ENCODE measurements at places on chromosomes 2 and 18. TPM values are rescaled to one million over a fixed set of nuclear protein-coding genes. Genes with fewer than 3 reads are reported as not detected.

Gene NT5DC4
- total RNA-seq: not detected

Gene RBM43
- 2.6 TPM for total RNA-seq

GRCh38 chr2:7429733-7430132, 512.5 kb downstream of the RNF144A start:
- no peak for DNase-seq

GRCh38 chr18:50266248-50266704, at the start of gene CFAP53:
Gene CFAP53 (minus strand): TSS chr18:50266495. CDS start chr18:50266404, 91 bp downstream.
- peak; percentile 79 for DNase-seq

DNA sequence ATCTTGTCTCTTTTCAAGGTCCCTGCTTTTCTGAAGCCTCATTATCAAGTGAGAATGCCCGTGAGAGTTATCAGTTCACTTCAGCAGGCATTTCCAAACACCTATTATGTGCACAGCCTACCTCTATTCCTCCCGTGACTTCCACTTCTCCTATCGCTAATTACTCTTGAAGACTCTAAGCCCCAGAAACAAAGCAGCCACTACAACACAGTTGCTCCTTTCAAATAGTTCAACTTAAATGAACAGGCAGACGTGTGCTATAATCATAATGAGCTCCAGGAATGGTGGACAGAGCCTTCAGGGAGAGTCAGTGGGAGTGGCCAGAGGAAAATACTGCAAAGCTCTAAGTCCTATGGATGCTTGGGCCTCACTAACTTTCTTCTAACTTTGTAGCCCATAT, 159.0 kb downstream of the RDH14 start:
- no peak for DNase-seq

- DNase-seq: peak; percentile 61
Observed at GRCh38 chr2:231707625-231707926, 749 bp upstream of the PTMA start.

DNA sequence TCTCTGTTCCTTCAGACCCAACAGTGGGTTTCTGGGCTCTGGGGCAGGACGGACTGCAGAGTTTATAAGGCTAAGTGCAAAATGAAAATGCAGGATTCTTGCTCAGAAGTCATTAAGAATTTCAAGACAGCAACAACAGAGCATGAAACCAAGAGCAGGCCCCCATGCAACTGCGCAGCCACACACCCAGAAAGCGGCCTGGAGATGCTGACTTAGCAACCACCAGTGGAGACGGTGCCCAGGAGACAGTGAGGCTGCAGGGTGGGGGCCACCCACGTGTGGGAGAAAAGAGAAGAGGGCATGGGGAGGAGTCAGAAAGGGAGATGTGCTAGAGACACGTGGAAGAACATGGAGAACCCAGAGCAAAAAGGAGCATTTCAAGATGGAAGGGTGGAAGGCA, 66.5 kb downstream of the GALNT14 start:
- no peak for DNase-seq

GRCh38 chr2:47916412-47916811, 10.1 kb upstream of the FBXO11 start:
- no peak for DNase-seq

DNA sequence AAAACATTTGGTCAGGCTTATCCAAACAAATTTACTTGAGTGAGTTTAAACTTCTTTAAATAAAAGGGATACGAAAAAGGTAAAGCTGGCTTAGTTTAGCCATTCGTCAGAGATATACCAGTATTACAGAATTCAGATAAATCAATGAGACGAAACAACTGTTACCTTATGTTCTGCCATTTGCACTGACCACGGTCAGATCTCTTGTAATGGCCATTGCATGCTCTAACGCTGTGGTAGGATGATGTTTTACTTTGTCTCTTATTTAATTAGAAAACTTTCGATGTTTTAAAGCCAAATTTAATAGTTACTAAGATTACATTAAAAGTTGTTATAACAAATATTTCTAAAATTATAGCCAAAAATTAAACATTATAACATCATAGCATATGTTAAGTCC, 1.5 kb downstream of the C18orf54 start:
- no peak for DNase-seq
